H1 (cell line): ENCODE measurements at places on chromosomes 13 and 19.
A peak's percentile ranks its signal among the peaks of the same experiment; 100 is the strongest.

DNA sequence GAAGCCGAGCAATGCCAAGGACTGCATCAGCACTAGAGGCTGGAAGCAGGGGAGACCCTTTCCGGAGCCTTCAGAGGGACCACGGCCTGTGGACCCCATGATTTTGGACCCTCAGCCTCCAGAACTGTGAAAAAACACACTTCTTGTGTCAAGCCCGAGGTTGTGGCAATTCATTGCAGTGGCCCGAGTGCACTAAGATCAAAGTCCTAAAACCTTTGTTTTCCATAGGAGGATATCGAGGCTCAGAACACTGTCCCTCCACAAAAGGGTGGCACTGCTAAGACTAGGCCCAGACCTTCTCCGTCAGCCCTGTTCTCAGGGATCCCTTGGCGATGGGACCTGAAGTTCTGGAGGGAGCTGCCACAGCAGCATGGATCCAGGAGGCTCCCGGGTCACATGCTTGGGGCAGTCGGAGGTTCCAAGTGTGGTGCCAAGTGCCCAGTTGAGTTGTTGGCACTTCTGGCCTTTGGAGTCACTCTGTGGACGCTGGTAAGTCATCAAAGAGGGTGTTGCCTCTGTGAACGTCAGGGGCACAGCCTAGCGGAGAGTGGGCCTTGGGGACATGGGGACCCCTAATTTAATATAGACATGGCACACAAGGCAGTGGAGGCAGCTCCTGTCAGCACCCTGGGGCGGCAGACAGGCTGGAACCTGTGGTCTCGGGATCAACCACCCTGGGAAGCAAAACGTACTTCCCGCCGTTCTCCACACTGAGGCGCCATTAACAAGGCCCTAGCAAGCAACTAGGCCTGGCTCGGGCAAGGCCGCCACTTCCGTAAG, 199.2 kb downstream of the COL4A1 start:
- DNase-seq: peak; percentile 76

- peak; percentile 50 for DNase-seq
These were observed 1.9 kb downstream of the NFKBID start for GRCh38 chr19:35898499-35898809.

DNA sequence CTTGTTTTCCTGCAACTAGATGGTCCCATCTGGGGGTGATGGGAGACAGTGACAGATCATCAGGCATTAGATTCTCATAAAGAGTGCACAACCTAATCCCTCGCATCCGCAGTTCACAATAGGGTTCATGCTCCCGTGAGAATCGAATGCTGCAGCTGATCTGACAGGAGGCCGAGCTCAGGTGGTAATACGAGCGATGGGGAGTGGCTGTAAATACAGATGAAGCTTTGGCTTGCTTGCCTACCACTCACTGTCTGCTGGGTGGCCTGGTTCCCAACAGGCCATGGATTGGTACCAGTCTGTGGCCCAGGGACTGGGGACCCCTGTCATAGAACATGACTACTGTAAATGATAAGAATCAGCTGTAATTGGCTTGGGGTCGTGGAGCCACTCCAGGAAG, 28.0 kb downstream of the WDR88 start:
- DNase-seq: no peak

DNA sequence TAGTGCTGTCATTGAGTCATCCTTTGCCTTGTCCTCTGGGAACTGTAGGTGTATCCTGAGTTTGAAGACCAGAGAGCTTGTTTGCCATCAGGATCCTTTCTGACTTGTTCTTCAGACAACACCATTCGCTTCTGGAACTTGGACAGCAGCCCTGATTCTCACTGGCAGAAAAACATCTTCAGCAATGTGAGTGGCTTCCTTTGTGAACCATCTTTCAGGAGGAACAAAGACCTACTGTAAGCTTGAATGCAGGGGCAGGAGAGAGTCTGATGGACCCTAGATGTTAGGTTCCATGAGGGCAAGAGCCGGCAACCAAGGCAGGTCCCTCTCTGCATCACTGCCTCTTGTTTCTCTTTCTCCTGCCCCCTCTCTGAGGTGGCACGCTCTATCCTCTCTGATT, 26.7 kb downstream of the WDR62 start:
- no peak for DNase-seq

DNA sequence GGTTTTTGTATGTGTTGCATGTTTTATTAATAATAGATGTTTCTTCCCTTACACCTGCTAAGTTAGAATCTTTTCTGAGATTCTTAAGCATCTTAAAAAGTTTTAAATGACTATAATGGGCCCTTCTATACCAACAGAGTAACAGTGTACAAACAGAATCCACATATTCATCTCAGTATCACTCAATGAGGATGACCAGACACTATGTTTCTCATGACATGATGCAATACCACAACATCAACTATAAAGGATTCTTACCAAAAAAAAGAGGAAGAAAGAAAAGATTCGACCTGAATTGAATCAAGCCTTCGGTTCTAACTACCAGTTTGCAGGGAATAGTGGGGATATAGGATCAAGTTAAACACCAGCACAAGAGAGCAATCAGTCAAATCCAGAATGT, 56.5 kb downstream of the INTS6 start:
- DNase-seq: no peak

DNA sequence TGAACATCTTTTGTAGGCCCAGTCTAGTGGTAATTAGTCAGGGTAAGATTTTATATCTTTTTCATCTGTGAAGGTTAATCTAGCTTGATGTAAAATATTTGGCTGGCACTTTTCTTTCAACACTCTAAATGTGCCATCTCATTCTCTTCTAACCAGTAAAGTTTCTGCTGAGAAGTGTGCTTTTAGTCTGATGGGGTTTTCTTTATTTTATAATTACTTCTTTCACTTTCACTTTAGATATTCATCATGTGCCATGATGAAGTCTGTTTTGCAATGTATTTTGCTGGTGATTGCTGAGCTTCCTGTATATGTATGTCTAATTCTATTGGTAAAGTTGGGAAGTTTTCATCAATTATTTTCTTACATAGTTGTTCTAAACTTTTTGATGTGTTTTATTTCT, 31.9 kb downstream of the ZNF726 start:
- no peak for DNase-seq

DNA sequence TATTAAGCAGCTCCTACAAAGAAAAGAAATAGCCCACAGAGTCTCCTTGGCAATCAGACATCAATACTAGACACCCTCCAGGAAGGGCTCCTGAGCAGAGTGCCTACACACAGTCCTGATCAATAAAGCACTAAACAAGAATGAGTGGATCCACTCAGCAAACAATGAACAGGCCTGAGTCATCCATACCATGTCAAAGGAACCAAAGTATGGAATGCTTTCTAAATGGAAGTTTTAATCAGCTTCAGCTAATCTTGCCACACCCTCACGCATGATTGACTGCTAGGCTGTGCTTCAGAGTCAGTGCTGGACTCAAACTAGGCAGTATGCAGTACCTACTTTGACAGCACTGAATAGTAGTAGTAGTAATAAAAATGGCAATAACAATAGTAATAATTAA, 392.7 kb upstream of the HTR2A start:
- DNase-seq: no peak

DNA sequence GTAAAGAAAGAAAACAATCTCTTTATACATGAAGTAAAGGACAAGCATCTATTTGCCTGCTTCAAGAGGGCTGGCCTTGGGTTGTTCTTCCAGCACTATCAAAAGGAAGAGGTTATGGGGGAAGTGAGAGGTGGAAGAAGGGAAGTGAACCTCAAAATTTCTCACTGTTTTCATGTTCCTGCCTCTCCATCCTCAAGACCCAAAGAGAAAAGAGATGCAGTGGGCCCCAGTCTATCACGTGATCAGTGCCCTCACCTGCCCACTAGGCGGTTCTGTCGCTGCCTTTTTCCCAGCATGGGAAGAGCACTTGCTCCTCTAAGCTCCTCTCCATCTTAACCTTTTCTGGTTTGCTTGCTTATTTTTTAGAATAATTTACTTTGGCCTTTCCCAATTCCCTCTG, 6.2 kb upstream of the USP12 start:
- DNase-seq: peak; percentile 56

DNA sequence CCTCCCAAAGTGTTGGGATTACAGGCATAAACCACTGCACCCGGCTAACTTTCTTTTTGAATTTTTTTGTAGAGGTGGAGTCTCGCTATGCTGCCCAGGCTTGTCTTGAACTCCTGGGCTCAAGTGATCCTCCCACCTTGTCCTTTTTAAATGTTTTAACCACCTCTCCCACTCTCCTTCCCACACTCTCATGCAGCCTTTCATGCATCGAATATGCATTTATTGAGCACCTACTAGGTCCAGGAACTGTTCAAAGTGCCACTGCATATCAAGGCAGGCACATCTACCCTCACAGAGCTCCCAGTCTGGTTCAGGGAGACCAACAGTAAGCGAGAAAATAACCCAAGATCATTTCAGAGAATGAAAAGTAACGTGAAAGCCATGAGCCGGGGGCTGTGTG, 1.2 kb downstream of the TICAM1 start:
- no peak for DNase-seq

DNA sequence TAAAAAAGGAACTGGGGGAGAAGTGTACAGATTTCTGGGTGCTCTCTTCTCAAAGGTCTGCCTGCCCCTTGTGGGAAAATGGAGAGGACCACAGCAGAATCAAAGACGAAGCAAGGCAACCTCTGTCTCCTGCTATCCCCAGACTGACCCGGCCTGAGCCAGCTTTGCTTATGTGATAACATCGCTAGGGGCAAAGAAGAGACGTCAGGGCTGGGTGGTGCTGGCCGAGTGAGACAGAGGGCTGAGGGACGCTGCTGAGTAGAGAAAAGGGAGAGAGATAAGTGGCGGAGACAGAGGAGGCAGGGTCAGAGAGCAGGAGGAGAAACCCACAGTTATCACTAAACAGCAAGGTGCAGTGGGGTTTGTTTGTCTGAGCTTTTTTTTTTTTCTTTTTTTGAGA, 4.6 kb upstream of the MUC16 start:
- DNase-seq: no peak

GRCh38 chr13:98039964-98040363, 86.5 kb downstream of the IPO5 start:
- no peak for DNase-seq

DNA sequence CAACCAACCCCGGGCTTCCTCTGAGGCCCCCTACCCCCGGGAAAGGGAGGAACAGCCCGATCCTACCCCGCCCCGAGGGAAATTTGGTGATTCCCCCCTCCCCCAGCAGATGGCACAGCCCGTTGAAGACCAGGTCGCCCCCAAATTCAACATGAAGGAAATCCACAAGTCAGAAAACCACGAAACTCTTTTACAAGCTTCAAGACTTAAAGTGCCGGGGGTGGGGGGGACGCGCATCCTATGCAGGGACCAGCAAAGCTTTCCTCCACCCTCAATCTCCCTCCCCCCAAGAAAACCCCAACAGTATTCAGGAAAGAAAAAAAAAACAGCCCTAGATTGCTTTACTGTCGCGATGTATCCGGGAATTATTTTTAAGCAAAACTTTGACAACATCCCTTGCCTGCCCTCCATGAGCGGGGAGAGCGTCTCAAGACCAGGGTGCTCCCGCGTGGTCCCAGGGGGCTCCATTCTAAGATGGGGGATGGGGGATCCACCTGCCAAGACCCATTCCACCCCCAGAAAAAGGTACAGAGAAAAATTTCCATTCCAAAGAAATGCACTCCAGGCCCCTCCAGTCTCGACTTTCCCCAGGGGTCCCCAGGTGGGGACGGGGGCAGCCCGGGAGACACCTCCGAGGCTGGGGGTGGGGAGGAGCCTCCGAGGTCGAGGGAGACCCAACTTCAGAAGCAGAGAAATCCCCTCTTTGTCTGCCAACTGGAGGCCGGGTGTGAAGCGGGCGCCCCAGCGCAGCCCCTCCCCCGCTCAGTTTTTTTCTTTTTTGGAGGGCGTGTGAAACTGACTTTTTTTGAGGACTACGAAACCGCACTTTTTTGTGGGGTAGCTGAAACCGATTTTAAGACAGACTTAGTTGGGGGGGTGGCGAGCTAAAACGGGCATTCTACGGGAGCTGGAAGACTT, 1.5 kb downstream of the TCF3 start:
- no peak for DNase-seq

DNA sequence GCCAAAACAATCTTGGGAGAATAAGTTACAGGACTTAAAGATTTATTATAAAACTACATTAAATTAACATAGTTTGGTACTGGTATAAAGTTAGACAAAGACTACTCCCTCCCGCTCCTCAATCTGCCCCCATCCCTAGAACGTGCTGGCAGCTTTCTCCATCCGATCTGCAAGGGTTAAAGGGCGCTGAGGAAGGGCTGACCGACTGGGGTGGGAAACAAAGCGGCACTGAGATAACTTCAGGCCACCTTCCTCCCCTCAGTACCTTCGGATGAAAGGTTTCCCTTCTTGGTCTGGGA, 790 bp upstream of the SUGT1 start:
- no peak for DNase-seq

DNA sequence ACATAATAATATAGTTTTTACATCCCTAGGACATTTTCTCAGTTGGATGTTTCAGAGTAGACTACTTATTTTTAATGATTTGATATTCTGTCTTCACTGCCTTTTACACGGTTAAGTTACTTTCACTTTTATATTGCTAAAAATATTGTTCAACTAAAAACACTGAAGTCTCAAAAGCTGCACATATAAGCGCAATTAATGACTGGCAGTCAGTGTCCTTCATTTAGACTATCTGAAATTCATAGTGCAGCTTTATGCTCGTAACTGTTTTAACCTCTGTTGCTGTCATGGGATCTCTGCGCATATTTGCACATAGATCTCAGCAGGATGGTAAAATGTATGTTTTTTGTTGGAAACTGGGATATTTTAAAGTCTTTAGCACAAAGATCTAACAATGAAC, 864.3 kb downstream of the SLITRK6 start:
- no peak for DNase-seq

DNA sequence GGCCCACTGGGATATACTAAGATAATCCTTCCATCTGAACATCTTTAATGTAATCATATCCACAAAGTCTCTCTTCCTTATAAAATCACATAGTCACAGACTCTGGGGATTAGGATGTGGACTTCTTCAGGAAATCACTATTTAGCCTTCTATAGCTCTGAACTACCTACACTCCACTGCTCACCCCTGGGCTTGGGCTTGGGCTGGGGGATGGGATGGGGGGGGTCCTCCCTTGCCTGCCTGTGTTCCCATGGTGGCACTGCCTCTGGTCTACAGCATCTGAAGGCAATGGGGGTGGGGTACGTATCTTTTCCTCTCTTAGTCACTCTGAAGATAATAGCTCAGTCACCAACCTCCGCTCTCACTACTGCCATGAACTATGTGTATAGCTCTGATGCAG, 67.8 kb upstream of the SERTM1 start:
- DNase-seq: no peak

GRCh38 chr13:79742923-79743322, 262.0 kb downstream of the NDFIP2 start:
- no peak for DNase-seq

- no peak for DNase-seq
These were observed 12.4 kb downstream of the CHAF1A start for GRCh38 chr19:4414800-4415321.

DNA sequence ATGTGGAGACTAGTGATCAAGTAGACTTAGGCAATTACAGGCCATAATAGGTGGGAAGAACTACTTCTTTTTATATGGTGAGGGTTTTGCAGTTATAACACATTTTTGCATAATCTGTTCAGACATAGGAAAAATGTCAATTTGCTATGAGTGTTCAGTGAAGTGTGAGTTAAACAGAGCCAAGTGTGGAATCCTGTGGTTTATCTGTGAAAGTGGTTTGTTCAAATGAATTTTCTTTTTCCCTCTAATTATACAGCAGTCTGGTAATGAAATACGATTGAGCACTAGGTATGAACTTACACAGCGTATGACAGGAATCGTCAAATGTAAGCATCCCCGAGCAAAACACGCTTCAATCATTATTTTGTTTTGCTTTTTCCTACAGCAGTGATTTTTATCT, 178.3 kb downstream of the STK24 start:
- DNase-seq: no peak

GRCh38 chr13:86841264-86841663, 829.9 kb upstream of the SLITRK5 start:
- DNase-seq: no peak

- no peak for DNase-seq
These were observed 4.1 kb downstream of the SLC46A3 start for GRCh38 chr13:28714651-28715050.
